ENCODE measurements at places on chromosomes 6 and 20.

- DNase-seq, result no peak
These were observed 220.8 kb downstream of the QKI start for GRCh38 chr6:163635315-163635714.

- no peak for DNase-seq
These were observed 18.0 kb downstream of the KHDC1L start for GRCh38 chr6:73207221-73207837.

- DNase-seq, result no peak
These were observed 3.2 kb upstream of the IRF4 start for GRCh38 chr6:388202-388903.

GRCh38 chr20:7977709-7978108 is 37.5 kb upstream of the HAO1 start:
- DNase-seq, result no peak

DNA sequence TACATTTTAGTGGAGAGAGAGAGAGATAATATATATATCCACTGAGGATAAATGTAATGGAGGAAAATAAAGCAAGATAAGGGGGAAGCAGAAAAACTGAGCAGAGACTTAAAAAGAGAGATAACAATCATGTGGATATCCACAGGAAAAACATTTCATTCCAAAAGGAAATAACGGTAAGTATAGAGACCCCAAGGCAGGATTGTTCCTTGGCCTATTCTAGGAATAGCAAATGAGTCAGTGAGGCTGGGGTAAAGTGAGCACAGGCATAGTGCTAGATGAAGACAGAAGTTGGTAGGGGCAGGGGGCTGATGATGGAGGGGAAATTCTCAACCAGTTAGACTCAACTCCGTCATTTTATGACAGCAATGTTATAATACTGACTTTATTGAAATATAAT is 11.2 kb downstream of the CDC40 start:
- DNase-seq, result no peak

DNA sequence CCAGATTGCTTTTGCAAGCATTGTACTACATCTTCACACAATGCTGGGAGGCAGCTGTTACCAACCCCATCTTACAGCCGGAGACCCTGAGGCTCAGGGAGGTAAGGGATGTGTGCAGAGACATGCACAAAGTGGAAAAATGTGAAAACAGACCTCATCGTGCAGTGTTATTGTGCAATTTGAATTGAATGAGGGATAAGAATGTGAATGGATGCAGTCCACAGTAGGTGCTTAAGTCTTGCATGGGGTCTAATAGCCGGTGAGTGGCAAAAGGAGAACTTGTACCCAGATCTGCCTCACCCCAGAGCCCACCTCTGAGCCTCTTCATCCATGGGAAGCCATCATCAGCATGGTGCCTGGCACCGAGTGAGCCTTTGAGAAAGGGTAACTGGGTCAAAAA is 42.1 kb downstream of the SLC52A3 start:
- no peak for DNase-seq

DNA sequence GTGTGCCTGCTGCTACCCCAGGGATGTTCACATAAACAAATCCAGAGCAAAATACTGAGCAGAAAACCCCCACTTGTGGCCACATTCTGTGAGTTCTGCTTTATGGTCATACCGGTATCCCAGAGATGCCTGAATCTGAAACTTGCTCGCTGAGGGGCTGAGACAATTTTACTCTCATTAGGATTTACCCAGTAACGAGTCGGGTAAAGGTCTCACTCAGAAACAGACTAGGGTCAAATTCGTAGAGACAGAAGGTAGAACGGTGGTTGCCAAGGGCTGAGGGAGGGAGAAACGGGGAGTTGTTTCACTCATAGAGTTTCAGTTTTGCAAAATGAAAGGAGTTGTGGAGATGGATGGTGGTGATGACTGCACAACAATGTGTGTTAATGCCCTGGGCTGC is 45.4 kb upstream of the NKX2-2 start:
- DNase-seq, result no peak

- no peak for DNase-seq
These were observed 28.2 kb downstream of the SYTL3 start for GRCh38 chr6:158677906-158678578.

DNA sequence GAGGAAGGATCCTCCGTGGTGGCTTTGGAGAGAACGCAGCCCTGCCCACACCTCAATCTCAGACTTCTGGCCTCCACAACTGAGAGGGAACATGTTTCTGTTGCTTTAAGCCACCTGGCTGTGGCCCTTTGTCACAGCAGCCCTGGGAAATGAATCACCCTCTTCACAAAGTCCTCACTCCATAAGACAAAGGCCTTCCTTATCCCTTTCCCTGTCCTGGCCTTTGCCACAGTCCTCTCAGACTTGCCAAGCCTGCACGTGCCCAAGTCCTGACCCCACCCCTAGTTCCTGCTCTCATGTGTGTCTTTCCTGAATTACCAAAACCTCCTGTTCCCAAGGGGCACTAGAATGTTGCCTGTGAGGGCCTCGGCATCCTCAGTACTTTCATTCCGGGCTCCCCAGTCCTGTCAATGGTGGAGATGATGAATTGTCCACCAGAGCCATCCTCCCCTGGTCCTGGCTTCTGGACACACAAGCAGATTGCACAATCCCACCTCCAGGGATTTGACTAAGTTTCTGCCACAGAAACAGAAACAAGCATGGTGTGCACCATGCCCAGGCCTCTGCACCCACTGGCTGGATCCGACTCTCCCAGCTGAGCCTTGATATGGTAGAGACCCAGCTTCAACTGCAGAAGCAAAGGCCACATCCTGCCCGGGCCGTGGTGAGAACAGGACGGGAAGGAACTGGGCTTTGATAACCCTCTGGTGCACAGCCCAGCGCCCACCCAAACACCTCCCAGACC is 232.6 kb upstream of the PDE10A start:
- no peak for DNase-seq

GRCh38 chr6:82074556-82074955 is 173.0 kb downstream of the IBTK start:
- no peak for DNase-seq

GRCh38 chr6:131433927-131434326 is 139.1 kb upstream of the ARG1 start:
- DNase-seq, result no peak

- no peak for DNase-seq
These were observed 143.6 kb upstream of the JARID2 start for GRCh38 chr6:15102241-15102640.

GRCh38 chr6:54017877-54018276 is 93.4 kb upstream of the MLIP start:
- no peak for DNase-seq

- DNase-seq, result peak; percentile 46
These were observed 56.9 kb downstream of the LYRM2 start for GRCh38 chr6:89581689-89582088.

All from neural progenitor cell (in vitro differentiated cells).